ENCODE measurements at places on chromosomes 1 and 21.
A peak's percentile ranks its signal among the peaks of the same experiment; 100 is the strongest.

DNA sequence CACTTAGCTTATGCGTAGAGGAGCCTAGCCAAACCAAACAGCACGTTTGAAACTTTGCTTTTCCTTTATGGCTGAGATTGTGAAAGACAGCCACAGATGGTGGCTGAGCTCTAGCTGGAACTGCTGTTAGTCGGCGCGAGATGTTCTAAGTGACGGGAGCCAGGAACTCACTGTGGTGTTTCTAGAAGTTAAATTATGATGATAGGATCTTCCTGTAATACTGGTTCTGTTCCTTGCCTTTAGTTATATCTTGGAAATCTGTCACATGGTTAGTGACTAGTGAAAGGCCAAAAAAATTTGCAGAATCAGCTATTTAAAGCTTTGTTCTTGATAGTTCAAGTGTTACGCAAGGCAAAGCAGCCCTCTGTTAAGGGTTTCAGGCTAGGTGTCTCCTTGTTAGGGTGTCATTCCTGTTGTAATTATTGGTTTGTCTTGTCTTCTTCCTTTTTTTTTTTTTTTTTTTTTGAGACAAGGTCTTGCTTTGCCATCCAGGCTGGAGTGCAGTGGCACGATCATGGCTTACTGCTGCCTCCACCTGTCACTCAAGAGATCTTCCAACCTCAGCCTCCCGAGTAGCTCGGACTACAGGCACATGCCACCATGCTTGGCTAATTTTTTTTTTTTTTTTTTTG is 22.6 kb downstream of the AK4 start:
- peak; percentile 14 for DNase-seq

DNA sequence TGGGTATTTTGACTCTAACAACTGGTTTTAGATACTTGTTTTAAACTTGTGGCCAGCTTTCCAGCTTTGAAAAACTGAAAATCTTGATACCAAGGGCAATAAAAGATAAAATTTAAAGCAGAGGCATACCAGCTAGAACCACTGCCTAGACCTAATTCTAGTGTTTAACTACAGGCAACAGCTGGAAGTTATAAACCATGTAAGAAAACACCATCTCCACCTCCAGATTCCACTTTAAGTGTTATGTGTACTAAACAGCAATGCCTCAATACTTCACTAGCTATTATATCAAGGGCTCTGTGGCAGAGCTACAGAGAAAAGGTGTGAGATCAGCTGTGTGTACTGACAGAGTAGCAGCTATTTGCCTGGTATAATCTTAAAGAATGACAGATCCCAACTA is 69.5 kb downstream of the LPAR3 start:
- no peak for DNase-seq

DNA sequence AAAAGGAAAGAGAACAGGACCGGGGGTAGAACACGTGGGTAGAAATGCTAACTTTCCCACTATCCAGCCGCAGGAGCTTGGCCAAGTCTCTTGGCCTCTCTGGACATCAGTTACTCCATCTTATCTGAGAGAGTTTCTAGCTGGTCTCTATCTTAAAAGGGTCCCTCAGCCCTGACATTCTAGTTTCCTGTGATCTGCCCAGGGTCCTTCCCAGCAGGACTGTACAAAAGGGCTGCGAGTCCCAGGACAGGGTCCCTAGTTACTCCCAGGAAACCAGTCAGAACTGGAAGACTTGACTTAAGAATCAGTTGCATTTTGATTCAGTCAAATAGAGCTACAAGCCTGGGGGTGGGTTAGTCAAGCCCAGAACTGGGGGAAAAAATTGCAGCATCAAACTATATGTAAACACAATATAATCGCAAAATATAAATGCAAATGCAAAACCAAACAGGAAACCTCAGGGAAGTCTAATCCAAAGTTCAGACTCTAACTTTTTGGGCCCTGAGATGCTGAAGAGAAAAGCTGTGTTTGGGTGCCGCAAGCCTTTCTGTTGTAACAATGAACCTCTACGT is 2.9 kb downstream of the ASAP3 start:
- no peak for DNase-seq

DNA sequence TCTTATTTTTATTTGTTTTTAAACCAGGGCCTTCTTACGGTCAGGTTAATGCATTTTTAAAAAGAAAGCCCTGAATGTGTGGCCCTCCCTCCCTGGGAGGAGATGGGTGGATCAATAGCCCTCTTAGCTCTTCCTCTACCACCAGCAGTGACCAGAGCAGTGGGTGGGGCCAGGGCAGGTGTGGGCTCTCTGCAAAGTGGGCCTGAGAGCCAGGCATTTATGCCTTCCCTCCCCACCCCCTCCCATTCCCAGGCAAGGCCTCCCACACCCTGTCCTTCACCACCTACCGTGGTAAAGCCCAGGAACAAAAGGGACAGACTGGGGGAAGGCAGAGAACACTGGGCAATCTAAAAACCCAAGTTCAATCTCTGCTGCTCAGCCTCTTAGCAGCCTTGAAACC is 63.9 kb downstream of the SSBP3 start:
- no peak for DNase-seq

DNA sequence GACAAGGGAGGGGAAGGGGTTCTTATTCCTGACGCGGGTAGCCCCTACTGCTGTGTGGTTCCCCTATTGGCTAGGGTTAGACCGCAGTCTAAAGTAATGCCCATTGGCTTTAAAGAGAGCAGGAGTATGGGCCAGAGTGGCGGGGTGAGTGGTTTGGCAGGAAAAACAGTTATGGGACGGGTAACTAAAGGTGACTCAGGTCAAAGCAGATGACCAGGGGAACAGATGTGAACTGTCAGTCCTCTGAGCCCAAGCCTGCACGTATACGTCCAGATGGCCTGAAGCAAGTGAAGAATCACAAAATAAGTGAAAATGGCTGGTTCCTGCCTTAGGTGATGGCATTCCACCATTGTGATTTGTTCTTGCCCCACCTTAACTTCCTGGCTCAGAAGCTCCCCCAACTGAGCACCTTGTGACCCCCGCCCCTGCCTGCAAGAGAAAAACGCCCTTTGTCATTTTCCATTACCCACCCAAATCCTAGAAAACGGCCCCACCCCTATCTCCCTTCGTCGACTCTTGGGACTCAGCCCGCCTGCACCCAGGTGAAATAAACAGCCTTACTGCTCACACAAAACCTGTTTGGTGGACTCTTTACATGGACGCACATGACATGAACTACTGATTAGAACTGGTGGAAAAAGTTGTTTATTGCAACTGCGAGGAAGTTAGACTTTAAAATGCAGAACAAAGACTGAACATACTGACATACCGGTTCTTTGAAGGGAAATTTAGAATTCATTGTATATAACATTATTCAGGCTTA is 758 bp upstream of the ATAD3B start:
- no peak for DNase-seq

DNA sequence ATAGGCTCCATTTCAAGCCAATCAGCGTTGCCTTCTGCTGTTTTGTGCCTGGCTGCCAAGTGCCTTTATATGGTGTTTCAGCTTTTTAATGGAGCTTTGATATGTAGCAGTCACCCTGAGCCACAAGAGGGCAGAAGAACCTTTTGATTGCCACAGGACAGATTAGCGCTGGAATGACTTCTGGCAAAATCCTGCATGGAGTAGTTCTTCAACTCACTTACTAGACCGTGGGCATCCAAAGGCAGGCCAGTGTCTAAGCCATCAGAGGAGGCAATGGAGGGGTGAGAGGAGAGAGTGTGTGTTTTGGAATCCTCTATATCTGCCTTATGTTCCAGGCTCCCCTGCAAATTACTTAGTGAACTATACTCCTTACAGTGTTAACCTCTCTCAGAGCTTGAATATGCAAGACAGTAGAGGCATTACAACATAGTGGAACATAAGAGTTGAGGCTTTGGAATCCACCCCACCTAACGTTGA is 56.2 kb downstream of the ST3GAL3 start:
- DNase-seq, result peak; percentile 73

- no peak for DNase-seq
Observed at GRCh38 chr1:177281901-177282300, 111.1 kb downstream of the BRINP2 start.

DNA sequence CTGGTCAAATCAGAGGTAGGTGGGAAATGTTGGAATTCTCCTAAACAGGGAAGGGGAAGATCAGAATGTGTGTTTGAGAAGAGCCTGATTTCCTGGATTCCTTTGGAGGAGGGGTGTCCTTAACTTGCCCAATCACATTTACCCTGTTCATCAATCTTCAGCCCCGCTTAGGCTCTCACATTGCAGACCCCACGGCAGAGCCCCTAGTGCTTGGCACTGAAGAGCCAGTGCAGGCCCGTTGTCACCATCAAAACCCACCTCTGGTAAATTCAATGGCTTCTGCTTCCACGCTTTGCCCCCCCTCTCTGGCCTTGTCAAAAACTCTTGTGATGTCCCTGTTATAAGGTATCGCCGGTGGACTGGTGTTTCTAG is 2.3 kb downstream of the AGPAT3 start:
- no peak for DNase-seq

DNA sequence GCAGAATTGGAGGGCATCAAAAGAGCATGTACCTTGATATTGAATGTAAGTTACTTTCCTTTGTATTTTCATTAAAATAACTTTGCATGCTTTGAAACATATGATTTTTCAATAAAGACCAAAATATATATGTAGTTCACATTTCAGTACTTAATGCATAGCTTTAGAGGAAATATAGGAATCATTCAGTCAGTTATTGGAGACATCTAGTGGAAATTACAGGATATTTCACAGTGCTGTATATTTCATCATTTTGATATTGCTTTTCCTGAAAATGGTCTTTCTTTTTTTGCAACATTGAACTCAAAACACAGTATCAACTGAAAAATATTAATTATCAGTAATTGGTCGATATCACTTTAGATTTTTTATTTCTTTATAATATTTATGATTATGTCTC is 375.8 kb downstream of the NCAM2 start:
- DNase-seq, result no peak

DNA sequence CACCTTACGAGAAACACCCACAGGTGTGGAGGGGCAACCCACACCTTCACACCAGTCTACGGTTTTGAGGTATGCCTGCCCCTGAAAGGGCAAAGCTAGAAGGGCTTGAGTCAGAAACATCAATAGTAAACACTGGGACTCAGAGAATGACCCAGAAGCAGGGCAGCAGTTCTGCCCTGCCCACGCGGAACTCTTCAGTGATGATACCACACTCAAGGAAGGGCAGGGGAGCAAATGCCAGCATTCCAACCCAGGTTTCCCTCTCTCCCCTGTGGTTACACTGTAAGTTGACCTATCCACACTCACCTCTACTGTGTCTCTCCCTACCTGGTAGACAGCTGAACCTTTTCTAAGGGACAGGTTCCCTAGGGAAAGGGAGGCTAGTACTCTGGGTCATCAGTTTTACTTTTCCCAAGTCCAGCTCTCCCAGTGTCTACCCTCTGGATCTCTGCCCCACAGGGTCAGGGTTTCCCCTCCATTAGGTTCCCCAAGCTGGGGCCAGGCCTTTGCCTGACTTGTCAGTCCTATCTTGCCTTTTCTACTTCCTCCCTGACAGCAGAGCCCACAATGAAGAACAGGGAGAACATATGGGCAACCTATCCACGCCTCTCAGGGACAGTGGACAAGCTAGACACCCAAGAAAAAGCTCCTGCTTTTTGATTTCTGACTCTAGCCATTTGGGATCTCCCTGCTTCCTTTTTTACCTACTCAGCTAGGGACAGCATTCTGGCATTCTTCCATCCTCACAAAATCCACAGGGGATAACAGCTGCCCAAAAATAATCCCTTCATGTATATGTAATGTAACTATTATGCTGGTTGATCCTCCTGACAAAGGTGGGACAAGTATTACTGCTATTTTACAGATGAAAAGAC is 3.0 kb downstream of the F11R start:
- DNase-seq, result no peak

DNA sequence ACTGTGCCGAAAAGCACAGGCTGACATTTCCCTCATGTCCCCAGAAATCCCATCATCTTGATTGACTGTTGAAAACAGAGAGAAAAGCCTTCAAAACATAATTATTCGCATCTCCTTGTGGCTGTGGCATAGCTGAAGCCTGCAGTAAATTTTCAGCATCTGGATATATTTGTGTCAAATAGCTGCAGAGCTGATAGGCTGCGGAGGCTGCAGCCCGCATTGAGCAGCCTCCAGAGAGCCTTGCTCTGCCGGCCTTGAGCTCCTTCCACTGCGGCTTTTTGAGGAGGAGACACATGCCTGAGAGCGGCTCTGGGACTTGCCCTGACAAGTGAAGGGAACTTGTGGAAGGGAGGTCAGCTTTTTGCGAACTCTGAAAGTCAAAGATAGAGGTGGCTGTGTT is 144.7 kb downstream of the RYR2 start:
- DNase-seq, result no peak

- DNase-seq, result no peak
Observed at GRCh38 chr1:17686258-17686657, 68.9 kb upstream of the ACTL8 start.

DNA sequence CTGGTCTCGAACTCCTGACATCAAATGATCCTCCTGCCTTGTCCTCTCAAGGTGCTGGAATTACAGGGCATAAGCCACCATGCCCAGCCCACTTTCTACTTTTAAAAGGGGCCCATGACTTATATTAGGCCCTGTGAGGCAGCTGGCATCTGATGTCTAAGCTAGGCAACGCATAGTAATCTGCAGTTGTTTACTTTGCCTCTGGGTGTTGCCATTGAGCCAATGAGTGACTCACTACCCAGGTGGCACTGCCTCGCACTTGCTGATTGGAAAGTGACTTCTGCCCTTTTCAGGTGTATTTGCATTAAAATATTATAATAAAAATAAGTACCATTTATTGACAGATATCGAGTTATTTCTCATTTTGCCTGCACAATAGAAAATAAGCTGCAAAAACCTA is 84.9 kb downstream of the KIF14 start:
- DNase-seq, result no peak

DNA sequence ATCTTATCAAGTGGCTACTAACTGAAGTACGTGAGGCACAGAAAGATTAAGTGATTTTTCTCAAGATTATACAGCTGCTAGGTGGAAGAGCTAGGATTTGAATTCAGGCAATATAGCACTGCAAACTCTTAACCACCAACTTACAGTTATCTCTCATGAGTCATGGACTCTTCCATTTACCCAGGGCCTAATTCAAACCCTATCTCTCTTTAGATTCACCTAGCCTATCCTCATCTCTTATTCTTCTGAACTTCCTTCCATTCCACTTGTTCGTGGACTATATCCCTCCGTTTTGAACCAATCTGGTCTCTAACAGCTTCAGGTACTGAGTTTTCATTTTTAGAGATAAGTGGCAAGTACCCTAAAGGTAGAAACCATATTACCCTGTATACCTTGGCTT is 92.8 kb upstream of the DMRTA2 start:
- DNase-seq, result no peak
